Endothelial cell (in vitro differentiated cells): ENCODE measurements at places on chromosomes 3 and 15.

DNA sequence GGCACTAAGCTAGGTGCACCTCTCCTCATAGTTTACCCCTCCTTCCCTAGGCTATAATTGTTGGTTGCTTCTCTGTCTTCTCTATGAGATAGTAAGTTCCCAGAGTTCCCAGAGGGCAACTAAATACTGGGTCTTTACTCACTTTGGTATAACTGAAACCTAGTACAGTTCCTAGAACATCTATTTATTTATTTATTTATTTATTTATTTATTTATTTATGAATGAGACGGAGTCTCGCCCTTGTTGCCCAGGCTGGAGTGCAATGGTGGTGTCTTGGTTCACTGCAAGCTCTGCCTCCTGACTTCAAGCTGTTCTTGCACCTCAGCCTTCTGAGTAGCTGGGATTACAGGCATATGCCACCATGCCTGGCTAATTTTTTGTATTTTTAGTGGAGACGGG, 71.1 kb upstream of the FLNB start:
- DNase-seq: no peak

- DNase-seq: no peak
Measured at GRCh38 chr3:13844911-13845310, 35.0 kb downstream of the WNT7A start.

GRCh38 chr3:42526616-42527367, 24.3 kb downstream of the VIPR1 start:
- DNase-seq: peak; percentile 27

- DNase-seq: no peak
Measured at GRCh38 chr15:40192942-40193341, 32.1 kb downstream of the BUB1B start.

DNA sequence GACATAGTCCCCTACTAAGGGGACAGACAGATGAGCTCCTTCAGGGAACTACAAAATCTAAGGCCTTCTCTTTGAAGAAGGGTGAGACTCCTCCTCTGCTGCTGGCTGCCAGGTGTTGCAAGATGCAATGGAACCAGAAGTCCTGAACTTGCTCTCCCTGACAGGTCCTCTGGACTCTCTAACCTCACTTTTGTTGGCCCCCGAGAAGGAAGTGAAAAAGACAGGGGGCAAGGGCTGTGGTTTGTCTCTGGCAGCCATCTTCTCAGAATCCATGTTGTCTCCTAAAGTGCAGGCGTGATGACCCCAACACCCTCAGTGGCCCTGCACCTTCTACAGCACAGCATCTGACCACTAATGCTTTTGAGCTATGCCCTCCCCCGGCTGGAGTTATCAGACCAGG, 292.5 kb downstream of the CHST2 start:
- DNase-seq: no peak

GRCh38 chr3:69085168-69085832, 563 bp downstream of the ARL6IP5 start:
- no peak for DNase-seq

- no peak for DNase-seq
Measured at GRCh38 chr3:142618917-142619461, 22.8 kb downstream of the PLS1 start.

DNA sequence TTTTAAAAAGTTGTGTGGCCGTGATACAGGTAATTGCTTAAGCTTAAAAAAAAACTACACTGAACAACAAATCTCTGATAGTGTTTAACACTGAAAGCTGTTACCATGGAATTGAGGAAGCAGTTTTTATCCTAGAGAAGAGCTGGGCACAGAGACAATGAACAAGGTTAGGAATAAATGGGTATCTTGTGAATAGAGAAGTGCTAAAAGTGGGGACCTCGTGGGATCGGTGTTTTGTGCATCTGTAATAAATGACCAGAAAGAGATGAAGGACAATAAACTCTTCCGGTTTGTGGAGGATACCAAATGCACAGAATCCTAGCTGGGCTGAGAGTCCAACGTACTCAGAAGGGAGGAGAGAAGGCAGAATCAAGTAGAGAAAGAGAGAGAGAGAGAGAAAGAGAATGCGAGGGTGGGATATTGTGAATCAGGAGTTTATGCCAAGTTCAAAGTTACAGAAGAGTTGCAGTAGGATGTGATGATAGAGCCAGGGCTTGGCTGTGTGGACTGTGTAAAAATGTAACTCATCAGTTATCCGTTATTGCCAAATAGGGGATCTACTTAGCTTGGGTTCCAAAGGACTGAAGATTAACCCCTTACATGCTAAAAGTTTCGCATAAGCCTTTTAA, 148.9 kb downstream of the IL20RB start:
- DNase-seq: no peak

GRCh38 chr3:142935963-142936362, 27.5 kb downstream of the PAQR9 start:
- no peak for DNase-seq

GRCh38 chr15:38768970-38769369, 204.4 kb upstream of the RASGRP1 start:
- peak; percentile 20 for DNase-seq

GRCh38 chr3:192817506-192817905, 90.2 kb upstream of the FGF12 start:
- no peak for DNase-seq

- DNase-seq: no peak
Measured at GRCh38 chr3:127387119-127387518, 99.3 kb upstream of the PRR20G start.

GRCh38 chr15:40038275-40038637, 725 bp downstream of the SRP14 start:
- DNase-seq: no peak

DNA sequence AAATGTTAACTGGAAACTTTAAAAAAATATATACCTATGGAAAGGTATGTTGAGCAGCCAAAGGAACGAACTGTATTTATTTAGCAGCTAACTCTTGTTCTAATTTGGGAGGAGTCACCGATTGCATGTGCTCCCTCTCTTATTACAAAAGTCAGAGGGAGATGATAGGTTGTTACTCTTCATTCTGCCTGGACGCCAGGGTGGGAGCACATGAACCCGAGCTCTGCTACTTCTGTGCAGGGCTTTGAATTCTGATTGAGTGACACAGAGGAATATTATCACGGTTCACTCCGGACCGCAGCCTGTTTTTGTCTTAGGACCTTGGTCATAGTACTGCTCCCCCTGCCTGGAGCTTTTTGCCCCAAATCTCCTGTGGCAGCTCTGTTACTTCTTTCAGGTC, 36.9 kb upstream of the LRIG1 start:
- DNase-seq: no peak

- no peak for DNase-seq
Measured at GRCh38 chr3:114270019-114270418, 23.8 kb upstream of the TIGIT start.

DNA sequence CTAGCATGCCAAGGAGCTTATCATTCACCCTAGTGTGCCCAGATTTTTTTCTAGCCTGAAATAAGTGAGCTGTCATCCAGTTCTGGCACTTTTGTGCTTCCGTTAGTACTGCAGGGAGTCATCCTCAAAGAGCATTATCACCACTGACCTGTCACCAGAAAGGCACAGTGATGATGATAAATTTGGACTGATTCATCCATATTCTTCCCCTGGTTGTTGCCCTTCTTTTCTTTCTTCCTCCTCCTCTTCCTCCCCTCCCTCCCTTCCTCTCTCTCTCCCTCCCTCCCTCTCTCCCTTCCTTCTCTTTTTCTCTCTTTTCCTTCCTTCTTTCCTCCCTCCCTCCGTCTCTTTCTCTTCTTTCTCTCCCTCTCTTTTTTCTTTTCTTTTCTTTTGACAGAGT, 21.3 kb downstream of the SLC35G2 start:
- no peak for DNase-seq

DNA sequence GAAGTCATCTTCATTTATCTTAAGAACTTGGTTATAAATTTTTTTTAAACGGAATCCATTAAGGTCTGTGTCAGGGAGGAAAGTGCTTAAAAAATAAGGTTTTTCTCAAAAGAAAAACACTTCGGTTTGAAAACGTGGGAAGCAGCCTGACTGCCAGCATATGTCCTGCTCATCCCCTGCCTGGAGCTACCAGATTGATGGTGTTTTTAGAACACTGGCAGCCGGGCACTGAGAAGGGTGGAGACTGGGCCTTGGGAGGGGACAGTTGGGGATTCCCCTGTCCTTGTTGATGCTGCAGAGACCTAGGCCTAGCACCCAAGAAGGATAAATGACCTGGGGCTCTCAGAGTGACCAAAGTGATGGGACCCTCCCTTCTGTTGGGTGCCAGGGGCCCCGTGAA, 296.9 kb downstream of the EPHB1 start:
- DNase-seq: no peak

DNA sequence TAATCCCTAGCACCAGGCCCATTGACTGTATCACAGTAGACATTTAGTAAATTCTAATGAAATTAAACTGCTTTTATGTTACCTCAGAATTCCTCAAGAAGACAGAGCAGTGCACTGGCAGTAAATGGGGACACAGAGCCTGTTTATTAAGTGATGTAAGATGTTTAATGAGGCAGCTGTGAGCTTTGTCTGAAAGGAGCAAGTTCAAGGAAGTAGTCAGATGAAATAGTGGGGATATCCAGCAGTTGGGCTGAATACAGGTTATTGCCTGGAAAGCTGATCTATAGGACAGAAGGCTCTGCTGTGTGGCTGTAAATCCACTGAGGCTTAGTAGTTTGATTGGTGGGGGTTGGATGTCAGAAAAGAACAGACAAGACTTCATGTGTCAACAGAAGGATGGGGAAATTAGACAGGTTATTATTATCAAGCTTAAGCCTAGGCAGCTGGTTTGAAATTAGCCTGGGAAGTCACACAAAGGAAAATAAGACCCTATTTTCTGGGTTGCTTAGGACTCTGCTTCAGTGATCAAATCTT, 62.2 kb downstream of the PFN2 start:
- DNase-seq: no peak

DNA sequence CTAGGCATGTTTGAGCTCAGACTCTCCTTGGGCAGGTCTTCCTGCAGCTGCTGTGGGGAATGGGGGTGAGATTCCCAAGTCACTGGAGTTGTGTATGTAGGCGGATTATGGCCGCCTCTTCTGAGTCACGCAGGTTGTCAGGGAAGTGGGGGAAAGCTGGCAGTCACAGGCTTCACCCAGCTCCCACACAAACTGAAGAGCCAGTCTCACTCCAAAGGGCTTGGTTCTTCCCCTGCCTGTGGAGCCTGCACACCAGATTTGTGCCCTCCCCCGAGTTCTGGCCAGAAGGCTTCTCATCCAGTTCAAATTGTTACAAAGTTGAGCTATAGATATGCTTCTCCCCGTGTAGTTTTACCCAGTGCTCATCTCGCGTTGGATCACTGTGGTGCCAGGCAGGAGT, 53.5 kb downstream of the CPNE4 start:
- no peak for DNase-seq

GRCh38 chr3:117602058-117602644, 892.6 kb downstream of the TUSC7 start:
- DNase-seq: no peak

GRCh38 chr3:31369637-31370379, 162.9 kb upstream of the STT3B start:
- no peak for DNase-seq

- no peak for DNase-seq
Measured at GRCh38 chr3:14141602-14142341, 16.9 kb downstream of the TMEM43 start.

DNA sequence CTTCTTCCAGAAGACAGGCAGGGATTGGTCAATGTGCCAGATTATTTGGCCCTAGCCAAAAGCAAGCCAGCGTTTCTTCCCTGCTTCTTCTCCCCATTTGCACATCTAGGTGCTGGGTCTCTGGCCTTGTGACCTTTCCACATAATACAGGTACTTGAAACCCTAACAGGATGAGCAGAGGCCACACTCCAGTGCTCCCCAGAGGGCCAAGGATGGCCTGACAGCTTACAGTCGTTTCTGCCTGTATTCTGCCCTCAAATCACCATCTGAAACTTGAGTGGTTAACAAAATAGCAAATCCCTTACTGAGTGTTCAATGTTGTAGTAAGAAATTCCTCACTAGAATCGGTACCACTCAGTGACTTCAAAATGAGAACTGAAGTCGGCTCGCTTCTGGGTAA, 29.1 kb downstream of the MKRN2 start:
- DNase-seq: no peak

GRCh38 chr15:46961795-46962194, 755.5 kb upstream of the SEMA6D start:
- DNase-seq: no peak

DNA sequence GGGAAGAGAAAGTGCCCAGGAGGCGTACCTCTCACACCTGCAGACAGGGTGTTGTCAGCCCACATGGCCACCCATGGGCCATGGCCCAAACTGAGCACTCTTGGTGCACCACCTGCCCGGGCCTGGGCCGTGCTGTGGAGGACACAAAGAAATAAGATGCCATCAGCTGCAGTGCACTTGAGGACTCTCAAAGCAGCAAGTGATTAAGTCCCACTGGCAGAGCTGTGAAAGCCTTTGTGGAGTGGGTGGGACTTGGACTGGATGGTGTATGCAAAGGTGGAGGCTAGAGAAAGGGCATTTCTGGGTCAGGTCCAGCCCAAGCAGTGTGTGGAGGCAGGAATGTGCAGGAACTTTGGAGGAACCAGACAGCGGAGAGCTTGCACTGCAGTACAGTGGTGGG, 122.3 kb downstream of the MEGF11 start:
- no peak for DNase-seq

DNA sequence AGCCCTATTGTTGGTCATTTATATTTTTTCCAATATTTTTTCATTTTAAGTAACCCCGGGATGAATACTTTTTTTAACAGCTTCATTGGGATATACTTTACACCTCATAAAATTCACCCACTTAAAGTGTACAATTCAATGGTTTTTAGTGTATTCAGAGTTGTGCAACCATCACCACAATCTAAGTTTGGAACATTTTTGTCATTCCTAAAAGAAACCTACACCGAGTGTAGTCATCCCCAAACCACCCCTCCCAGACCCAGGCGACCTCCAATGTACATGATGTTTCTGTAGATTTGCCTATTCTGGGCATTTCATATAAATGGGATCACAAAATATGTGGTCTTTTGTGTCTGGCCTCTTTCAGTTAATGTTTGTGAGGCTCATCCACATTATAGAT, 118.3 kb upstream of the FRMD4B start:
- no peak for DNase-seq

DNA sequence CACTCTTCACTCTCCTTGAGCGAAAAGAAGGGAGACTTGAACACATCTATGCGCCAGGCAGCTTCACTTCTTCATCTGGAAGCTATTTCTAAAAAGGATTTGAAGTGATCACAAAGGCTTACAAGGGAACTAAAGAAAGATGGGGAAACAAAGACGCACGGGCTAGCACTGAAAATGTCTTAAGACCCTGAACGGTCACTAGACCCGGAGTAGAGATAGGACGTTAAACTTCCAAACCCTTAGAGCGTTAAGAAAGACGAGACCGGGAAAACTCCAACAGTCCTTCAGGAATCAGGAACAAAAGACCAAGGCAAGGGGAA, 47.5 kb upstream of the EPHB3 start:
- DNase-seq: no peak

GRCh38 chr15:41051139-41051538, 64.9 kb downstream of the INO80 start:
- DNase-seq: no peak
